ENCODE measurements at places on chromosomes 7 and 10.

GRCh38 chr7:25861601-25862260 is 290.3 kb upstream of the NFE2L3 start:
- no peak for DNase-seq

- DNase-seq, result no peak
Measured at GRCh38 chr10:101686133-101686925, 8.6 kb downstream of the FBXW4 start.

DNA sequence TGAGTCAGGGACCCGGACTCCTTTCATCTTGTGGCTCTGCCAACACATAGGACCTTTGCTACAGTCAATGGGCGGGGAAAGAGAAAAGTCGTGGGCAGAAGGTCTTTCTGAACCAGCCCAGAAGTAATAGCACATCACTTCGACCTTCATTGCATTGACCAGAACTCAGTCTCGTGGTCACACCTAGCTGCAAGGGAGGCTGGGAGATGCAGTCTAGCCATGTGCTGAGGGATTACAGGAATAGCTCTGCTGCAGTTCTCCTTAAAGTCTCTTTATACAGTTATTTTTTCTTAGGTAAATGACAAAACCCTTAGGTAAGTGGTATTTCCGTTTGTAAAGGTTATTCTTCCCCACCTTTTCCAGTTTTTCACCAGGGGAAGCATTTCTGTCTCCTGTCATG is 25.4 kb downstream of the WIPF3 start:
- no peak for DNase-seq

GRCh38 chr7:32250003-32250402 is 179.8 kb upstream of the PDE1C start:
- no peak for DNase-seq

DNA sequence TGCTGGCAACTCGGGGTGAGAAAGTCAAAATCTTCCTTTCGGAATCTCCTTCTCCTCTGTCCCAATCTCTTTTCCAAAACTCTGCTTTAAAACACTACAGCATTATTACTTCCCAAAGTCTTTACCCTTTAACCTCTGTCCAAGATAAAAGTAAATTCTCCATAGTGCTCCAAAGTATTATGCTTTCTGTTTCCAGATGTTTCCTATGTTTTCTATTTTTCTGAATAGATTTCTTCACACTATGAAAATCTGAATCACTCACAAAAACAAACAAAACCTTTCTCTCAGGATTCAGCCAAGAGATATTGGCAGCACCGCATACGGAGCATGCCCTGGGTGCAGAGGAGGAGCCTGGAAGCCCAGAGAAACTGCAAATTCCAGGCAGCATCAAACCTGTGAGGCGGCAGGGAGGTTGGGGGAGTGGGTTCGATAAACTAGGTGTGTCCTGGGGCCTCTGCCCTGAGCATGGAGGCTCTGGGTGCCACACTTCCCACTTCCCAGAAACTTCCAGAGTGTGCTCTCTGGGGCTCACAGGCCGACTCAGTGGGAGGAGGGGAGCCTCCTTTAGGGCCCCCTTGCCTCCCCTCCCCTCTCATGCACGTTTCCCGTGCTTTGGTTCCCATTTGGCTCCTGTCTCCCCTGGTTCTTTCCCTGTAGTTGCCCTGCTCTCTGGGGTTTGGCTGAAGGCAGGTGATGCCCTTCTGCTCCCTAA is 35.6 kb downstream of the VIPR2 start:
- no peak for DNase-seq

GRCh38 chr10:2099321-2099720 is 362.0 kb upstream of the ADARB2 start:
- DNase-seq, result no peak

DNA sequence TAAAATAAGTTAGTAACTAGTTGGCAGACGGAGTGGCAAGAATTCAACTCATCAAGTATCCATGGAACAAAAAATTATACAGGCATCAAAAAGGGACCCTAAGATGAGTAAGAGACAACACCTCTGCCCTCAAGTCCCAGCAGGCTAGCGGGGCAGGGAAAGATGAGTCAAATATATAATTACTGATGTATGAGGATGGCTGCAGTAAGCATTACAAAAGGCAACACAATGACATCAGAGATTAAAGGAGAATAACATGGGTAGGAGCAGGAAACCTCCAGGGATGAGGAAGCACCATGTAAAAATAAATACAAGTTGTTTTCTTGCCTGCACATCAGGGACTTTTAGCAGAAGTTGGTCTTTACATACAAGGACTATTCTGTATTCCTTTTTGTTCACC is 49.4 kb downstream of the SCRN1 start:
- no peak for DNase-seq

GRCh38 chr10:43218206-43218950 is 48.5 kb downstream of the RASGEF1A start:
- no peak for DNase-seq

GRCh38 chr7:7536396-7537019 is 835 bp upstream of the COL28A1 start:
- DNase-seq, result no peak

GRCh38 chr10:104084482-104085142 is 1.1 kb downstream of the COL17A1 start:
- no peak for DNase-seq

DNA sequence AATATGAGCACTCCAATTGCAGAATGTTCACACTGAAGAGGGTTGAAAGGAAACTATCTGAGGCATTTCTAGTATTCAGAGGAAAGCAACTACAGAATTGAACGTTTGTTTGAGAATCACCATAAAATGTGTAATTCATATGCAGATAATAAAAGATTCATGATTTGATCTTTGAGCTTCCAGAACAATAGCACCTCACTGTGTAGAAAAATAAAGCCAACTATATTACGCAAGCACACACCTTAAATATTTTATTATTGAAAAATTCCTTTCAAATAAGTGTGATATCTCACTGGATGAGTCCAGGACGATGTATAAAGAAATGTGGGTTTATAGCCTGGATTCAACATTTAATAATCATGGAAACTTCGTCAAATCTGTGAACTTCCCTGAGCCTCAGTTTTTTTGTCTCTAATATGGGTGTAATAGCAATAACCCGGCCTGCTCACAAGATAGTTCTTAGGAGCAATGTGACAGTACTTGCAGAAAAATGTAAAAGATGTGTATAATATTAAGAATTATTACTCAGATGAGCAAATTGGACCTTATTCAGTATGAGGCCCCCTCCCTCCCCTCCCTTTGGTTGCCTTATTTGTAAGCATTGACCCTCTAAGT is 11.5 kb upstream of the CAV2 start:
- no peak for DNase-seq

Data from CD4-positive, alpha-beta T cell treated with Interleukin-2 at 100 ng/mL for 4 hours (primary cell).